ENCODE measurements at places on chromosomes 3 and 15.

DNA sequence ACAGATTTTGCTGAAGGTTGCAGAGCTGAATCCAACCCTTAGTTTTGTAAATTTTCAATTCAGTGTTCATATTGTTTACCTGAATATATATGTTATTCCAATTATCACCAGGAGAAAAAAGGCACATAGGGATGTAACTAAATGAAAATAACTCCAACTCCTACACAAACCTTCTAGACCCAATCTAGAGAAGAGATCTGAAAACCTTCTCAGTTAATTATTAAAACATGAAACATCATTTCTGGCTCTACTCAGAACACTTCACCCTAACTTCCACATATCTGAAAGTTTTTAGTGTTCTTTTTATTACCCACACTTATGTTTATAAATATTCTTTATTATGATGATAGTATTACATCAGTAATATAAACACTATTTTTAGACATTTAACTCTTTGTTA, 76.6 kb downstream of the LRRFIP2 start:
- DNase-seq = no peak

DNA sequence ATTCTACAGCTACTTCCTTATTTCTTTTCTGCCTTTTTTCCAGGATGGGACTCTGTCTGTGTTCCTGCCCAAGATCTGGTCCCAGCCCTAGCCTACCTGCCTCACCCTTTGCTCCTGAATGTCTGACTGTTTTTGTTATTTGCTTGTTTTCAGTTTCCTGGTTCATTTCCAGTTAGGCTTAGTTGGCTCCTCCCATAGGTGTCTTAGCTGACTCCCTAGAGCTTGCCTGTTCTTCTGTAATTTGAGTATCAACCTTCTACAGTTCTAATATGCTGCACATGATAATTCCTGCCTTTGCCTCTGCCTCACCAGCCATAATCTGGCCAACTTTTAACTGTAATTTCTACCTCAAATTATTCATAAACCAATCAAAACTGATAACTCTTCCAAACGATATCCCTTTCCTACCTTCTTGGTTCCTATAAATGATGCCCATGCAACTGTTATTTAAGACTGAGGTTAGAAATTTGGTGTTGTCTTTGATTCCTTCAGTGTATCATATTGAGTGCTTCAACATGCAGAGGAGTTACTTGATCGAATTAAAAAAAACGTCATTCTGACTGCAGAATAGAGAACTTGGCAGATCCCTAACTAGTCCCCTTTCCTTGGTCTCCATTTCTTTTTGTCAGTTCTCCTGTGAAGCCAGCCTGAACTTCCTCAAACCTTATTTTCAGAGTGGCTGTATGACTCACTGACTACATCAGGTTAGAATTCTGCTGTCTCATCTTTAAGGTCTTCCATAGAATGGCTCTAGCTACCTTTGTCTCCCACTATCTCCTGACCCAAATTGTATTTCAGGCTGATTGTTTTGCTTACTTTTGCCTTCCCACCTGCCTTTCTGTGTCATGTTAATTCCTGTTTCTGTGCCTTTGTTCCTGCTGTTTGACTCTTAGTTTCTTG, 8.4 kb downstream of the GOLM2 start:
- no peak for DNase-seq

GRCh38 chr3:38283810-38284755, 2.0 kb downstream of the SLC22A14 start:
- DNase-seq = no peak

GRCh38 chr3:67048067-67048714, 50.1 kb downstream of the KBTBD8 start:
- DNase-seq = no peak

- DNase-seq = no peak
Observed at GRCh38 chr15:101692801-101693598, 31.3 kb downstream of the TARS3 start.

GRCh38 chr15:101562428-101563059, 73.0 kb upstream of the PCSK6 start:
- DNase-seq = no peak

- DNase-seq = no peak
Observed at GRCh38 chr3:158103887-158104327, 2.3 kb downstream of the SHOX2 start.

DNA sequence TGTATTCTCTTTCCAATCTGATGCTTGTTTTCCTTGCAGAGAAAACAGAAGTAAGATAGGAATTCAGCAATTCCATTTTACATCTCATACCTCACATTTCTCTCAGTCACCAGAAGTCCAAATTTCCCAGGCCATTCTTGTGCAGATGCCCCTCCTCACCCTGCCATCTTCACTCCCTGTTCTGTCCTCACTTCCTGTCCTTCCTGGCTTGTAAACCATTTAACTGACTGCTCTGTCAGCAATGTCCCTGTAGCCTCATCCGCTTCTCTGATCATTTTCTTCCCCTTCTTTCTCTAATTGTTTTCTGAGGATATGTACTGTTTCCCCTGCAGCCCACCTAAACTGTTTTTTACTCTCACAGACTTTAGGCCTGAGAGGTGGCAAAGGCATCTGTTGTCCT, 40.3 kb downstream of the BLM start:
- no peak for DNase-seq

GRCh38 chr3:18740631-18741583, 315.8 kb upstream of the SATB1 start:
- peak; percentile 29 for DNase-seq

DNA sequence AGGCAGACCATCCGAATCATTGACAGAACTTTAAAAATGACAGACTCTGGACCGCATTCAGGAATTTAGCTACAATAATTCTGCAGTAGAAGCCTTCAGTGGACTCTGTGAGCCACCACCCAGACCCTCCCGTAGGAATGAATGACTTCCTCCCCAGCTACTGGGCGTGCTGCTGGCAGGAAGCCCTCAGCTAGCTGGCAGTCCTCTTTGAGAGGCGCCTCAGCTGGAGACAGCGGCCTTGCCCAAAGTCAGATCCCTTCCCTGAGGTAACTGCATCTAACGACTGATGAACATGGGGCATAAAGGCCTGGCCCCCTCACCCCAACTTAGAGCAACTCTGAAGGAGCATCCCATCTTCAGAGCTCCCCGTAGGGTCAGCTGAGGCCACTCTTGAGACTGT, 25.8 kb downstream of the CRABP1 start:
- DNase-seq = no peak

- DNase-seq = no peak
Observed at GRCh38 chr15:65828585-65828984, 36.5 kb upstream of the DENND4A start.

DNA sequence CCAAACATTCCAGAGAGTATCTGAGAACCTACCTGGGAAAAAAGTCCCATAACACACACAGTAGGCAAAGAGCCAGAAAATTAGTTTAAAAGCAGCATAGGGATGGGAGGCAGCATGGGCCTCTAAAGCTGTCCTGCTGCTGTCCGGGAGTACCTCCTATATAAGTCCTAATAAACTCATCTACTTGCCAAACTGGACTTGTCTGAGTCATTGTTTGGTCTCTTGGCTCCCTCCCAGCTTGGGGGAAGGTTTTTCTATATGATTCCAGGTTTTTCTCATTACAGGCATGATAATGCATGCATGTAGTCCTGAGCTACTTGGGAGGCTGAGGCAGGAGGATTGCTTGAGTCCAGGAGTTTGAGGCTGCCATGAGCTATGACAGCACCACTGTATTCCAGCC, 17.5 kb upstream of the HACD2 start:
- DNase-seq = no peak

DNA sequence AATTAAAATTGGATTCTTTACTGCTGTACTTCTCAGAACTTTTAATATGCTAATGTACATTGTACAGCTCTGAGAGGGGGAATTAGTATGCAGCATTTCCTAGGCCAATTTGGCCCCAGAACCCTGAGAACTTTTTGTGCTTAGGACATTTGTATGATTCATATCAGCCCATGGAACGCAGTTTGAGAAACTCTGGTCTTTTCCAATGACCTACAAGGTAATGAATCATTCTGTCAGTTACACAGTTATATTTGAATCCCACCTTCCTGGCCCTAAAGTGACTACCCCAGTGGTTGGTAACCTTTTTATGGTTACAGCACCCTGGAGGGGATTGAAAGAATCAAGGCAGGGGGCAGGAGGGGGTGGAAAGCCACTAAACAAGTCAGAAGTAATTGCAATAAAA, 25.6 kb upstream of the KBTBD12 start:
- DNase-seq = no peak

DNA sequence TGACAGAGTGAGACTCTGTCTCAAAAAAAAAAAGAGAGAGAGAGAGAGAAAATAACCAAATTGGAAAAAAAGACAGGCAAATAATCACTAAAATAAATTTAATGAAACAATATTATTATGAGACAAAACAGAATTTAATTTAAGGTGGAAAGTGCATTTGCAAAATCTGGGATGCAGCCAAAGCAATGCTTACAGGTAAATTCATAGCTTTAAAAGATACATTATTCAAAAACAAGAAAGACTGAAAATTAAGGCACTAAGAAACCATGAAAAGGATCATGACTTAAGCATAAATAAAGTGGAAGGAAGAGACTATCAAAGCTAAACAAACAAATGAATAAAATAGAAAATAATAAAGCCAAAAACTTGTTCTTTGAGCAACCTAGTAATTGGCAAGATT, 37.7 kb downstream of the GRIP2 start:
- DNase-seq = no peak

DNA sequence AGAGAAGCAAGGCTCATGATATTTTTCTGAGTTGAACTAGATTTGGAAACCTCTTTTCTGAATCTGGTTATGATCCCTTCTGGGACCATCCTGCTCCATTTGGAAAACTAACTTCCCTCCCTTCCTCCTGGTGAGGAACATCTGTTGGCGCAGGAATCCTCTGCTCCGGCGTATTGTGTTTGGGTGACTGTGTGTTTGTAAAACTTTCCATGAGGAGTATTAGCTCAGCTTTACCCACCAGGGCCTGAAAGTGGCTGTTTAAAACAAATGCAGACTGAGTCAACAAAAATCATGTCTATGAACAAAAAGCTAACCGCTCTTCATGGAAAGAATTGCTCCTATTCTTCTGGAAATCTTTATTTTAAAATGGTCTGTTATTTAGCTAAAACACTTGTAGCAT, 17.7 kb downstream of the STARD9 start:
- DNase-seq = no peak

DNA sequence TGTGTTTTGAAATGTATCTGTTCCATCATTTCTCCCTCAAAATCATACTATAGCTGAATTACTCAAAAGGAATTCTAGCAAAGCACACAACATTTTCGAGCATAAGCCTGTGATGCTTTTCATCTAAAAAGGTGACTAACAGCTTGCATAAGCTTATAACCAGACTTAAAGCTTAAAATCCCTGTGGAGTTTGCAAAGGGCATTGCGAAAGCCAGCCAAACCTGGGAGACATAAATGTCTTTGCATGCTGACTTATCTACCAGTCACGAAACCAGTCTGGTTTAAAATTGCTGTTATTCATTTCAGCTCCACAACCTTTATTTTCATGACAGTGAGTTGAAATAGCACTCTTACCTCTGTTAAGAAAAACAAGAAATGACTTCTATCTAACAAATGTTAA, 35.6 kb upstream of the LIPC start:
- no peak for DNase-seq

- DNase-seq = no peak
Observed at GRCh38 chr3:140710711-140711389, 33.0 kb downstream of the TRIM42 start.

DNA sequence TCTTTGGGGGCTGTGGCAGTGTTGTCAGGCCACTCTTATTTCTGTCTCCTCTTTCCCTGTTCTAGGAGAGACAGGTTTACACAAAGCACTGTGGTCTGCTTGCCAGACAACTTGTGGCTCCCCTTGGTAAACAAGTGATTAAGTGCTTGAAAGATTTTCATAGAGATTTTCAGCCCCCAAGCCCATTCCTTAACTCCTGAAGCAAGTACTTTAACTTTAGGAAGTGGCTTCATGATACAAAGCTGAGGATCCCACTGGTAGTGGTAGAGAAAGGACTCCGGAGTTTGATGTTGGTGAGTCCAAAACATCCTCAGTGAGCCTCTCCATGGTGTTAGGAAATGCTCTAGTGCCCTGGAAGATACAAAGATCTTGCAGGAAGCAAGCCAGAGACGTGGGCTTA, 12.0 kb downstream of the ZBTB38 start:
- DNase-seq = no peak

DNA sequence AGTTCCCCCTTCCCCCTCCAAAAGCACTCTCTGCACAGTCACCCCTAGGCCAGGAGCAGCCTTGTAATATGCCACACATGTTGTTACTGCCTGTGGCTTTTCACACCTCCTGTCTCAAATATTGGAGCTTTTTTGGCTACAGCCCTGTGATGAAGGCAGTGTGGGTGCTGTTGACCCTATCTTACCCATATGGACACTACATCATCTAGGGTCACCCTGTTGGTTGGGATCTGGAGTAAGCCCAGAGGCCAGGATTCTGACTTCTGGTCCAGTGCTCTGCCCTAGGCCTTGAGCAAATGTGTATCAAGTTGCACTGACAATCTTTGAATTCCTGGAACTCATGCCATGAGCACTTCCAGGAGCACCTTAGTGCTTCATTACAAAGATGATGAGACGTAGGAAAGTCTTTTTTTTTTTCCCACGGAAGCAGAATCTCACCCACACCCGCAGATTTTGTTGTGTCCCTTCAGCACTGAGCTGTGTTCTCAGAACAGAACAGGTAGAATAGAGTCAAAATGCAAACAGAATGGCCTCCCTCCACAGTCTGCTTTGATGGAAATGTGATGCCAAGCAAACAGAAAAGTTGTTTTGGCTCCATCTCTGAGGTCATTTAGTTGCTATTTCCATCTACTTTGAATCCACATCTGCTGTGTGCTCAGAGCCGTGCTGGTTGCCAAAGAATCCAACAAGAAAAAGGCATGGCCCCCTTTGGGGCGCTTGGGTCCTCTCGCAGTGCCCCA, 49.6 kb downstream of the SMAD3 start:
- DNase-seq = no peak

- no peak for DNase-seq
Observed at GRCh38 chr3:185750702-185751101, 74.1 kb downstream of the IGF2BP2 start.

- DNase-seq = no peak
Observed at GRCh38 chr15:78392430-78392829, 45.6 kb upstream of the IREB2 start.

DNA sequence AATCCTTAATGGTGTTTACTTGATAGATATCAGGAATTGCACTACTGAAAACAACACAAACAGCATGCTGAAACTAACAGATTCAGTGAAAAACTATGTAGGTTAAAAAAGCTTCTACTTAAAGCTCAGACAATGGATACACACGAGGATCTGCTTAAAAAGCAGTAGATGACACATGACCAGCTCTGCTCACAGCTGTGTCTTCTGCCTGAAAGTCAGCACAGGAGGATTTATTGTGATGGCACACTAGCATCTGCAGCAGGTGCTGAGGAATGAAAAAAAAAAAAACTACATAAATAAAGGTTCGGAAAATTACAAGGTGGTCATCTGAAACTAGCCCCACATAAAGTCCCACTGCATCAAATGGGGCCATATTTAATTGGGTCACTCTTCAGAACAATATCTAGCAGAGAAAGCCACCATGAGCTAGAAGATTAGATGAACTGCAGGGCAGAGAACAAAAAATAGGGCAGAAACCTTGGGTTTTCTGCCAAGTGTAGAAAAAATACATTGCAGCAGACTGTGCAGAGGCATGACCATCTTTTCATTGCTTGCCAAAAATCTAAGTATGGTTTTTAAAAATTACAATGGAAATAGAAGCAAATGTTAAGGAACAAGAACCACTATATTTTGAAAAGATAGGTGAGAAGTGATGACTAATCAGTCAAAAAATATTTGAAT, 13.2 kb upstream of the GOLM2 start:
- DNase-seq = no peak
